ENCODE measurements at places on chromosomes 7 and 10. TPM values are rescaled to one million over a fixed set of nuclear protein-coding genes. Genes with fewer than 3 reads are reported as not detected.

Gene CHST15
- total RNA-seq = 4.1 TPM

DNA sequence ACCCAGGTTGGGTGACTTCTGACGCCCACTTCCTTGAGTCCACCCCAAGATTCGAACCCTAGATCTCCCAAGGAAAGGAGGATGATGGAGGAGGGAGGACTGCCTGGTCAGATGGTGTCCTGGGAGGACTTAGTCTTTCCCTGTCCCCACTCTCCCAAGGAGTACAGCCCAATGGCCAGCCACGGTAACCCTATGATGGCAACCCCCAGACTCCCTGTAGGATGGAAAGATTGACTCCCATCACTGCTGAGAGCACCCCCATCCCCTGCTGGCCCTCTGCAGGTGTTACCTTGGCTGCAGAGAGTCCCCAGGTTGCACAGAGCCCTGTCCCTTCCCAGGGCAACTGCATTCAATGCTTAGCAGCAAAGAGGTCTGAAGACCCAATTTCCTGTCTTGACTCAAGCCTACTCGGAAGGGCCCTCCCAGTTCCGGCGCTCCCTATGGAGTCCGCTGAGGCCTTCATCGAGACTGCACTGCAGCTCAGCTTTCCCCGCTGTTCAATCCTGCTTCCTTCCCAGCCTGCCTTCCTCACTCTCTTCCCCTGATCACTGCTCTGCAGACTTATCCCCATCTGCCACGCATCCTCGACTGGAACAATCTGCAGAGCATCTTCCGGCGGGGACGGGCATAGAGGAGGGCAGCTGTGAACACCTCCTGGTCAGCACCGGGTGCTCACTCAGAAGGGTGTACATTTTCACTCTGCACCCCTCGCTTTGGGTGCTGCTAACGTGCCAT lies 50.8 kb upstream of the OCM2 start:
- DNase-seq = no peak

- no peak for DNase-seq
Observed at GRCh38 chr7:80644054-80644453, 5.6 kb downstream of the CD36 start.

- no peak for DNase-seq
Observed at GRCh38 chr10:131279516-131279915, 32.0 kb downstream of the TCERG1L start.

All from hepatocyte (in vitro differentiated cells).